GM06990 (cell line): ENCODE measurements at places on chromosomes 12 and 14.

DNA sequence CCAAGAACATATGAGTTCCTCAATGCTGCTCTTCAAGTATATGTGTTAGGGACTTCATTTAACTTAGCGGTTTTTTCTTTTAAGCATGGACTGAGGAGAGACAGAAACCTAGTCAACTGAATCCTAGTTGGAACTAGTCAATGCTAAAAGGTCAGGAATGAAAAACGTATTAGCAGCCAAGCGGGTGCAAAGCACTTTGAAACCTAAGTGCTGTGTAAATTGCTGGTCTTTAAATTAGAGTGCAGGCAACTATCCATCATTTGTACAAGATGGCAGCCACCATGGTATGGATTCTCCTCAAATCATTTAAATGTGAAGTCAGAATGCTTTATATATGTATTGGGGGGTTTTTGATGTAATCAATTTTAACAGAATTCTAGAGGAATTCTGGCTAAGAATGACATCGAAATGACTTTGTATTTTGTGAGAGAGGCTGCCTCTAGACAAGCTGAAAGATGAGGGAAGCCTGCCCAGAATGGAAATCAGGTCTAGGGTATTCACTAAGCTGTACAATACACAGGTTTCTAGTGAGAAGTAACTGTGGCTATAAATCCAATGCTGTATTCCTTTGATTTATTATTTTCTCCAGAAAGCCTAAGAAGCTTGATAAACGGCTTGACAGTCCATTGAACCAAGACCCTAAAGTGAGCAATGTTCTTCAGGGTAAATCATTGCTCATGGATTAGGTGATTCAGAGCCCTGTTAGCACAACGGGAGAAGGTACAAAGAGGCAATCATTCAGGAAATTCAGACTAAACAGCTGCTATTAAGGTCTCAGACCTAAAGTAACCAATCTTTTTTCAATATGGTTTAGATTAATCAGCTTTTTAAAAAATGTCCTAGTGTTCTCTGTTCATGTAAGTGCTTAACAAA, 198.8 kb downstream of the ANO2 start:
- DNase-seq = no peak

- DNase-seq = no peak
Measured at GRCh38 chr12:64500394-64500793, 48.5 kb downstream of the TBK1 start.

DNA sequence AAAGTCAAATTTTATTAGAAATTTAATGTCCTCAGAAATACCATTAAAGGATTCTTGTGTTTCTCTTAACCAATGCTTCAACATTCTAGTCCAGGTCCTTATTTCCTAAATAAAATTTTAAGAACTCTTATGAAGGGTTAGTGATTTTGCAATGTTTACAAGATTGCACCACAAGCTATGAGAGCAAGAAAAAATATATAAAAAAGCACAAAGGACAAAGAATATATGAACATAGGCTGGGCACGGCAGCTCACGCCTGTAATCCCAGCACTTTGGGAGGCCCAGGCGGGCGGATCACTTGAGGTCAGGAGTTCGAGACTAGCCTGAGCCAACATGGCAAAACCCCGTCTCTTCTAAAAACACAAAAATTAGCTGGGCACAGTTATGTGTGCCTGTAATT, 7.7 kb downstream of the RACGAP1 start:
- no peak for DNase-seq

GRCh38 chr12:116136340-116136739, 141.2 kb downstream of the MED13L start:
- no peak for DNase-seq

DNA sequence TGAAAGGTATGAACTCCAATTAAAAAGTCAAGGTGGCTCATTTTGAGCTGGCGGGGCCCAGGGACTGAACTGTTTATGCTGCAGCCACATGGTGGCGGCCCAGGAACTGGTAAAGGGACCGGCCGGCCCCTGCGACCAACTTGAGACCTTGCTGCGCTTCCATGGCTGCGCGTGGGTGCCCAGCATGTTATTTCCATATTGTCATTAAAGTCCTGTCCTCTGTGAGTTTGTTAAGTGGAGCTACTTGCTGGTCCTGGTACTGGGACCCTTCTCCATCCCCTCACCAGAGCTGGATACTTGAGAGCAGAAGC, 62.3 kb downstream of the BEGAIN start:
- no peak for DNase-seq

GRCh38 chr12:122790393-122791075, 16.2 kb downstream of the CCDC62 start:
- no peak for DNase-seq
